NCI-H774 (cell line): ENCODE measurements at places on chromosomes 4 and X.

DNA sequence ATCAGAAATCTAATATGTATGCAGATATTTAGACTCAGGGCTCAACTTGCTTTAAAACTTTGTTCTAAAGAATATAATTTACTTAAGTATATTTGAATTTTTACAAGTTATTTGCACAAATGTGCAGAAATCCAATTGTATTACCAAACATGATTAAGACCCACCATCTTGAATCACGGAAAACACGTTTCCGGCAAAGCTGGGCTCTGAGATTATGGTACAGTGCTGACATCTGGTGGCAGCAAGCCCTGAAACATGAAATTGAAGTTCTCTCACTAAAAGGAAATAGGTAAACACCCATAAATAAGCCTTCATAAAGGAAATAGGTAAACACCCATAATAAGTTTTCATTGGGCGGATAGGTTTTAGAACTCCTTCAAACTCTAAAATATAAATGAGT is 98.3 kb upstream of the MAOA start:
- peak; percentile 34 for DNase-seq

DNA sequence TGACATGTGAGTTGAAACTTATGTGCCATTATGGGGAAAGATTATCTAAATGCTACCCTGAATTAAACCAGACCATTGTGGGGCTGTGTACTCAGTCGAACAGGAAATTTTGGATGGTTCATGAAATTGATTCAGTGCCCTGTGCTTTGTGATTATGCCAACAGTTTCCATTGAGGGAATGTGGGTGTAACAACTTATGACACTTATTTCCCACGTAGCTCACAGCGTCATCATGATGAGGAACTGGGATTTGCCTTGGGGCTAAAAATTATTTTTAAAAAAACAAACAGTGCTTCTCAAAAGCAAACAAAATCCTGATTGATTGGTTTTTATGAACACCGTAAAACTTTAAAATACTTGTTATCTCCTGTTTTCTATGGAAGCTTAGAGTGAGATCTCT is 8.3 kb upstream of the CLTRN start:
- DNase-seq, result no peak

- DNase-seq, result no peak
These were observed 1.5 kb downstream of the FRMPD3 start for GRCh38 chrX:107450823-107451509.

DNA sequence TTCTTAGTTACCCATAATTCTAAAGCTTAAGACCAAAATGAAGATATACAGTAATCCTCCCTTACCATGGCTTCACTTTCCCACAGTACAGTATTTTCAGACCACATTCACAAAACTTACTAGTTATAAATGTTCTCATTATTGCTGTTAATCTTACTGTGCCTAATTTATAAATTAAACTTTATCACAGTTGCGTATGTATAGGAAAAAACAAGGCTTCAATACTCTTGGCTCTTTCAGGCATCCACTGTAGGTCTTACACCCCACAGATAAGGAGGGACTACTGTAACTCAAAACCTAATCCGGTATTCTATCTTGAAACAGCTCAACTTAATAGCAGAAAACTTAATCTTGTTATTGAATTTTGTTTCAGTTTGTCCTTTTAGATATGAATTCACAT is 3.6 kb downstream of the HMGB2 start:
- DNase-seq, result no peak

- no peak for DNase-seq
These were observed 3.9 kb downstream of the MTHFD2L start for GRCh38 chr4:74161666-74162450.

GRCh38 chr4:150971901-150972300 is 43.2 kb downstream of the LRBA start:
- no peak for DNase-seq

- DNase-seq, result no peak
These were observed 41.0 kb downstream of the CD99L2 start for GRCh38 chrX:150857453-150857852.

- DNase-seq, result no peak
These were observed 235.4 kb downstream of the MGST2 start for GRCh38 chr4:139900964-139901376.

DNA sequence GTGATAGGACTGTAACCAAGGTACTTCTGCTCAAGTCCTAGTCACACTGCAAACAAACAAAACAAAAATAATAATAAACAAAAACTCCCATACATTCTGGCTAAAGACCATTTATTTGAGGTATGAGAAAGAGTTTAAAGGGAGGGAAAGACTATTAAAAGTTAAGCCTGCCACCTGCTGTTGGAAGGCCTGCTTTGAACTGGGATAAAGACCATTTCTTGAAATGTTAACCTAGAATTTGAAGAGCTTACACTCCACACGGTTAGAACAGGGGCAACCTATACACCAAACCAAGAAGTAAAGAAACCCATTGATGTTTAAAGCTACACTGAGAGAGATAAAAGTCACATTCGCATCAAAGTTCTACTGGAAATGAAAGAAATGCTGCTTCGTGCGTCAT is 548.7 kb upstream of the DIPK2B start:
- DNase-seq, result no peak

GRCh38 chr4:170025523-170026252 is 507 bp downstream of the MFAP3L start:
- DNase-seq, result no peak

- no peak for DNase-seq
These were observed 37.9 kb downstream of the LDB2 start for GRCh38 chr4:16860516-16860915.

GRCh38 chrX:11113731-11114130 is 2.6 kb downstream of the HCCS start:
- no peak for DNase-seq

- DNase-seq, result no peak
These were observed 21.0 kb downstream of the SEC24D start for GRCh38 chr4:118814891-118815290.

GRCh38 chrX:5646818-5647217 is 581.8 kb downstream of the NLGN4X start:
- DNase-seq, result no peak

- DNase-seq, result no peak
These were observed 73.6 kb downstream of the DHRSX start for GRCh38 chrX:2427147-2427546.

DNA sequence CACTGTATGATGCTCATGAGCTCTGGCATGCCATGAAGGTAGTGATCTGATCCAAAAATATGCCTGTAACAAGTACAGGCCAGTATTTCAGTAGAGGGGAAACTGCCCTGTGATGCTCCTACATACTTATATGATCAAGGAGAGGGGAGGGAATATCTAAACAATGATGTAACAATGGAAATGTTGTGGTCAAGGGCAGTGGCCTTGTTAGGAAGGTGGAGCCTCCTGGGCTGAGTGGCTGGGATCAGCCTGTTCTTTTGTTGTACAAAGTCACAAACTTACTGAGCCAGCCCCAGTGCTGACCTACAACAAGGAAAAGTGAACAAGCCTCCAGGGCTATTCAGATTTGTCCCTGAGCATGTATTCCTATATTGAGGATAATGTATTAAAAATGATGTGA is 70.3 kb downstream of the ANXA10 start:
- no peak for DNase-seq

DNA sequence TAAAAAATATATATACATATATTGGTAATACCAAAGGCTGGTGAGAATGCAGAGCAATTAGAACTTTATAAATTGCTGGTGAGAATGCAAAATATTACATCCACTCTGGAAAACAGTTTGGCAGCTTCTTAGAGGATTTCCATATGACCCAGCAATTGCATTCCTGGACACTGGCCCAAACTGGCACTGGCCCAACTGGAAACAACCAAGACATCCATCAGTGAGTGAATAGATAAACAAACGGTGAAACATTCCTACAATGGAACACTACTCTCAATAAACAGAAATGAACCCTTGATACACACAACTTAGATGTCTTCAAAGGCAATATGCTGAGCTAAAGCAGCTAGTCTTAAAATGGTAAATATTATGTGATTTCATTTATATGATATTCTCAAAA is 524.2 kb downstream of the IQCM start:
- DNase-seq, result no peak

GRCh38 chr4:35818520-35818919 is 425.8 kb downstream of the ARAP2 start:
- DNase-seq, result no peak

DNA sequence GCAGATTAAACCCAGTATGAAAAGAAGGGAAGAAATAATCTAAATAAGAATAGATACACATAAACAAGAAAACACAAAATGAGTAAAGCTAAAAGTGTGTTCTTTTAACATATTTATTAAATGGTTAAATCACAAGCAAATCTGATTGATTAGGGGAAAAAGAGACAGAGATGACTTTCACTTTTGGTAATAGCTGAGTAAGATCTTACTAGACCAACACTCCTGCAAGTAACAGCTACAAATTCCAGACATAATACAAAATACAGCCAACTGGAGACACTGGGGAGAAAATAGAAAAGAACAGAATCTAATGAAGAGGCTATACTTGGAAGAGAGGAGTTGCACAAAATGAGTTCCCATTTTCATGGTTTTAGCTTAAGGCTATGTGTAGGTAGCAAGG is 33.5 kb downstream of the OR13H1 start:
- DNase-seq, result no peak

- no peak for DNase-seq
These were observed 101.5 kb upstream of the MAML3 start for GRCh38 chr4:140255467-140255866.

- no peak for DNase-seq
These were observed 1.1 kb upstream of the SLC10A7 start for GRCh38 chr4:146522869-146523205.

DNA sequence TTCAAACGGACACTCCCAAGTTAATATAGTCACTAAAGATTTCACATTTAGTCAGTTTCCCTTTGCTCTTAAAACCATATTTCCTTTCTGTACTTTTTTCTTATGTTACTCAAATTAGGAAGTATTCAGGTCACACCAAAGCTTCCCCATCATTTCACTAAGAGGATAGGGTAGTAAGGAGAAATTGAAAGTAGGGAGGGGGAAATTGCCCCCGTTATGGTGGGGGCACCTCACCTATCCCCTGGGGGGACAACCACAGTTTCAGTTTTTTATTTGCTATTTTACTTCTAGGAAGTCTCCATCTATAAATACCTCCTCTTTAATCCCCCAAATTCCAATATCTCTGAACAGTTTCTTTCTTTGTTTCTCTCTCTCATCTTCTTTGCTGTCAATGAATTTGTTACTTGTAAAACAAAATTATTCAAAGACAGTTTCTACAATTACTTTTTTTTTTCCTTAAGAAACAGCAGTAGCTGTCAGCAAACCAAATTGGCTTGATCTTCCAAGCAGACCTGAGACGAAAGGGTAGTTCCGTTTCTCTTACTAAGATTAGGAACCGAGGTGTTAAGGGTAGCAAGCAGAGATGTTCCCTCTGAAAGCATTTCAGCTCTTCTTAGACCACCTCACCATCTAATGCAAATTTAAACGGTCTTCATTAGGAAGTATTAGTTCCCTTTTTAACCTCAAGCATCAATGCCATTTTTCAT is 160.2 kb upstream of the KLF3 start:
- DNase-seq, result no peak

DNA sequence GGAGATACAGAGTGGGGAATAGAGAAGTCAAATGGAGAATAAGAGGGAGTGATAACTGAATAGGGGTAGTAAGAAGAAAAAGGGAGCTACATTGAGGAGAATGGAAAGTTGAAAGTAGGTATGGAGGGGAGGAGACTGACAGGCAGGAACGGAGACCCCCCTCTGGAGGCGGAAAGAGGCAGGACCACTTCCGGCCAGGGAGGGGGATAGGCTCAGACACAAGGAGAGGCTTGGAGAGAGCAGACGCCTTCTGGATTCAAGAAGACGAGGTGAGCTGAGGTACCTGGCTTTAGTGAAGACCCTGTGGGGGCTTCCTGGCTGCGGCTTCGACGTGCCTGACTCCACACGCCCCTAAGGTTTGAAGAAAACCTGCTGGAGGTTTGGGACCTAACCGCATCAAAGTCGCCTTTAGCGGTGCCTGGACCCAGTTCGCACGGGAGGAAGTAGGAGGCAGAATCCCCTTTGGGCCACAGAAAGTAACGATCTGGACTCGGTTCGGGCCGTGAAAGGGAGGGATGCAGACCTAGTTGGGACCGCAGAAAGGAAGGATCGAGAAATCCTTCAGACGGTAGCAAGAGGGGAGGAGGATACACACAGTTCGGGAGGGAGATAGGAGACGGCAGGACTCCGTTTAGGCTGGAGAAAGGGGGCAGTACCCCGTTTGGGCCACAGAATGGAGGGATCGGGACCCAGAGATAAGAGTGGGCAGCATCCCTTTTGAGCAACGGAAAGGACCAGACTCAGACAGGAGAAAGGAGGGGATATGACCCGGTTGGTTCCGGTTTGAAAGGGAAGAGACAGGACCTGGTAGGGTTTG is at the start of gene TRO:
Gene TRO (plus strand): TSS at position 215 of the 817 bp plus-strand sequence. CDS start 1,423 bp downstream, outside the sequence.
- no peak for DNase-seq

DNA sequence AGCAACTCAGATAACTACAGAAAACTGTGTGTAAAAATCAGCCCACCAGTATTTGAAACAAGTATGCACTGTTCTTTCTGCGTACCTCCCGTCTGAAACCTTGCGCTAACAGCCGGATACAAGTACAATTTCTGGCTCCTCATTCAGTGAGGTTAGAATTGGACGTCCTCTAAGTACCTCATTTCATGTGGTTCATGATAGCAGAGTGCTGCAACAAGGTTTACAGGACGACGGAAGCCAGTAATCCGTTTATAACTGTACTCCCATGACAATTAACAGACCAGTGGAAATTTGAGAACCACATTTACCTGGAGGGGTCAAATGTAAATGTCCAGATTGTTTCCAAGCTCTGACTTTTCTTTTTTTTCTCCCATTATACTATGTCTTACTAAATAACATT is 52.9 kb upstream of the TENM3 start:
- no peak for DNase-seq

DNA sequence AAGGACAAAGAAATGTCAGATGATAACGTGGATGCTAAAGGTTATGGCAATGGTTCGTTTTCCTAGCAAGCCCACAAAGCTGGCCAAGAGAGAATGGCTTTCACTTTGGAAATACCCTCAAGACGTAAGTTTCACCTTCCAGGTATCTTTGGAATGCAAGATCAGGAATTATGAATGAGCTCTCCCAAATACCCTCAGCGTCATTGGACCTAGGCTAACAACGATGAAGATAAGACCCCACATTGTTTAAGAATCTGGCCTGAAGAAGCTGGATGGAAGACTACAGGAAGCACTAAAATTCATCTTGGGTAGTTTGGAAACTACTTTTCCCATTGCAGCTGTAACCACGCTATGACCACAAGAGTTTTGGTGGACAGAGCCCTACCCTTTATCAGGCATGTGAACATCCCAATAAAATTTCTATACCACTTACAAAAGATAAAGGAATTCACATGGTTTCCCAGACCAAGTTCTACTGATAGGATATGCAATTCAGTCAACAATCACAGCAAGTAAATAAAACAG is 111.9 kb downstream of the KDR start:
- no peak for DNase-seq

- DNase-seq, result no peak
These were observed 17.0 kb downstream of the GPAT3 start for GRCh38 chr4:83552924-83553323.

- DNase-seq, result no peak
These were observed 8.1 kb upstream of the KLHL2 start for GRCh38 chr4:165199286-165199685.

DNA sequence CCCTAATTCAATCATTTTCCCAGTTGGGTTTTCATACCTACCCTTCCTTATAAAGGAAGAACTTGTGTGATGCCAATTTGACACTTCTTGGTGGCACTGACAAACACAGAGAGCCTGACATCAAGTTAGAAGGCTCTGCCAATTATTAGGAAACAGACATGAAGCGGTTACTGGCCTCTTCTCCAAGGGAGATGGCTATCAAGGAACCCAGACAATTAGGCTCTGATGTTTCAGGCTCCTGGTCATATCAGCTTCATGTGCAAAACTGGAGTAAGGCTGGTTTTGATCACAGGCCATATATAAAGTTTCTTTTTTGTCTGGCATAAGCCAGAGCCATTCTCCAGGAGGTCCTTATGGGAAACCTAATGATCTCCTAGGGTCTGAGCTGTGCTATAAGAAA is 428 bp downstream of the ARL13A start:
- no peak for DNase-seq
